Fibroblast of lung (primary cell): ENCODE measurements at places on chromosomes 5 and 9.

GRCh38 chr5:134059758-134060495 is 54.6 kb upstream of the TCF7 start:
- H3K27me3 ChIP-seq: no peaks in the 10 kb centered on the region
- no peak for DNase-seq
- H3K4me1 ChIP-seq: no peaks in the 10 kb centered on the region
- H3K27ac ChIP-seq: no peak overlapping the region
- no peak overlapping the region for H3K4me3 ChIP-seq

GRCh38 chr9:127732444-127732843 is 2.6 kb downstream of the TOR2A start:
- peaks cover 3% of the 10 kb centered on the region for H3K36me3 ChIP-seq
- peaks cover 9% of the 10 kb centered on the region for H3K4me1 ChIP-seq
- no peak for DNase-seq
- no peak overlapping the region for H3K27ac ChIP-seq
- no peaks in the 10 kb centered on the region for H3K27me3 ChIP-seq
- H3K4me3 ChIP-seq: no peak overlapping the region

DNA sequence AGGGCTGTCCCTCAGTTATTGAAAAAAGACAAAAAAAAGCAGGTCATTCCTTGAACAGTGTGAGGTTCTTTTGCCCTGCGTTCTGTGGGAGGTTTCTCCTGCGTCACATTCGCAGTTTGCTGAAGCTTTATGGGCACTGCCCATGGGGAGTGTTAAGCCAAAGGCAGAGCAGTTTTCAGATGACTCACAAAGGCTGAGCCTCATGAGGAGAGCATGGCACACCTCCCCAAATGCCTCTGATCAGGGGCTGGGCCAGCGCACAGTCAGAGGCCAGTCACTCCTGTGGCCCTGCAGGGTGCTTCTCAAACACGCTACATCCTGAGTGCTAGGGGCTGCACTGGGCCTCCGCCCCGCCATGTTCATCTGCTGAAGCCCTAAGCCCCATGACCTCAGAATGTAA is 38.4 kb downstream of the IRX1 start:
- no peak overlapping the region for H3K27ac ChIP-seq
- H3K36me3 ChIP-seq: no peaks in the 10 kb centered on the region
- H3K27me3 ChIP-seq: no peaks in the 10 kb centered on the region
- DNase-seq: no peak
- no peaks in the 10 kb centered on the region for H3K4me1 ChIP-seq

GRCh38 chr5:112210430-112211005 is 208.6 kb downstream of the EPB41L4A start:
- peak; percentile 53 for DNase-seq
- H3K4me3 ChIP-seq: no peak overlapping the region
- H3K36me3 ChIP-seq: no peaks in the 10 kb centered on the region
- no peaks in the 10 kb centered on the region for H3K27me3 ChIP-seq
- H3K27ac ChIP-seq: no peak overlapping the region
- H3K4me1 ChIP-seq: no peaks in the 10 kb centered on the region

DNA sequence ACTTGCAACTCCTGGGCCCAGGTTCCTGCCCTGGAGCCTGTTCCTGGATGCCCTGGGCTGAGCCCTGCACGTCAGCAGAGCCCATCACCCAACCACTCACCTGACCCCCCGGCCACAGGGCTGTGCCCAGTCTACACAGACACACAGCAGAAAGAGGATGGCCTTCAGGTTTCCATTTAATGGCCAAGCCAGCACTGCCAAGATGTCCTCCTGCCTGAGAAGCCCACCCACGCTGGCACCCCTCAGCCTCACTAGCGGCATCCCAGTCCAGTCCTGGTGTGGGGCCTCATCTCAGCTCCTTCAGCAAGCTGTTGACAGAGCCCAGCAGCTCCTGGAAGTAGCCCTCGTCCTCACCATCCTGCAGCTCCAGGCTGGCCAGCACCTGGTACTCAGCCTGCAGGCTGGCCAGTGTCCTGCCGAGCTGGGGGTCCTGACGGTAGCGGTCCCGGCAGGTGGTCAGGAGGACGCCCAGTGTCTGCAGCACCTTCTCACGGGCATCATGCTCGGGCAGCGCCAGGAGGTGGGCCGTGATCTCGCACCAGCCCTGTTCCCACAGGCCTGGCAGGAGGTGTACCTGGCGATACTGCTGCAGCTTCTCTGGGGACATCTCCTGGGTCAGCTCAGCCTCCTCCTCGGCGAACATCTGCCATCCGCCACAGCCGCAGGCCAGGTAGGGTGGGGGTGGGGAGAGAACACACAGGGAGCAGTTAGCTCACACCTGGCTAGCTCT is 71.9 kb upstream of the LRRTM2 start:
- H3K4me1 ChIP-seq: peaks cover 3% of the 10 kb centered on the region
- H3K4me3 ChIP-seq: no peak overlapping the region
- peaks cover 6% of the 10 kb centered on the region for H3K36me3 ChIP-seq
- H3K27ac ChIP-seq: no peak overlapping the region
- DNase-seq: no peak
- H3K27me3 ChIP-seq: no peaks in the 10 kb centered on the region

DNA sequence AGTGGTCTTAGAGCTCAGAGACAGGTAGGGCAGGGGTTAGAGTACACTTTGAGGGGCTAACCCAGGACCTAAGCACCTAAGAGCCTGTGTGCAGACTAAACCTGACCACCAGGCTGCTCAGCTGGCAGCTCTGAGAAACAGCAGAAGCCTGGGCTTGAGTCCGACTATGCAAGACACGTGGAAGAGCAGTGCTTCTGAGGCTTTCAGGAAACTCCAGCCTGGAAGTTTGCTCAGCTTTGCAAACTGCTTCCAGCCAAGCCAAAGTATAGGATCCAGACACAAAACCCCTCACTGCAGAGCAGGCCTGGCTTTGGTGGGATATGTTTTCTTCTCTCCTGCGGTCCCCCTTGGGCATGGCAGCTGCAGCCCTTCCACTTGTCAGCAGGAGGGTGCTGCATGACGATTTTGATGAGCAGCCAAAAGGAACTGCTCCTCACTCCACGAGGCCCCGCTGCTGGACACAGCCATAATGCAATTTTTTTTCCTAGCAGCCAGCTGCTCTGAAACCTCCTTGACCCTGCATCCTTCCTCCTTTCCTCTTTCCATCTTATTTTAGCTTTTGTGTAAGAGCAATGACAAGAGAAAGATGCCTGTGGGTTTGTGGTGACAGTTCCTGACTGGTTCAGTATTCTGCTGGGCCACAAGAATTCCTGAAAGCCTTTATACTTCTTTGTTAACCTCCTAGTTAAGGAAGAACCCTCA is 123.1 kb downstream of the LIFR start:
- H3K36me3 ChIP-seq: no peaks in the 10 kb centered on the region
- no peak overlapping the region for H3K4me3 ChIP-seq
- H3K4me1 ChIP-seq: peaks cover 34% of the 10 kb centered on the region
- peak overlapping the region; percentile 52 for H3K27ac ChIP-seq
